ENCODE measurements at places on chromosomes 12 and 14.
A peak's percentile ranks its signal among the peaks of the same experiment; 100 is the strongest.

GRCh38 chr12:16545836-16546235 lies 60.1 kb downstream of the LMO3 start:
- DNase-seq, result no peak

DNA sequence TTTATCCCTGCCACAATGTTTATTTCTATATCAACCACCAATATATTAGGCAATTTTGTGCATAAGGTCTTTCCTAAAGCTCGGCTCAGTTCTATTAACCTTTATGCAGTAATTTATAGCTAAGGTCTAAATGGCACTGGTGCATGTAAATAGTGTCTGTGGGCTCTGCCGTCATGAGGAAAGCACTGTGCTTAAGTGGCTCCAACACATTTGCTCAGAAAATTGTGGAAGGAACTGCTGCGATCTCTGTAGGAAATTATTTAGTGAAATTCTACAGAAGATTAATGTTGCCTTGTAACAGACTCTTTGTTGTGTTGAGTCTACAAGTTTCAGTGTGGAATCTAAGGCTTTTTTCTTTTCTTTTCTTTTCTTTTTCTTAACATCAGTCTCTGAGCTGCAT lies 54.0 kb upstream of the EGLN3 start:
- no peak for DNase-seq

DNA sequence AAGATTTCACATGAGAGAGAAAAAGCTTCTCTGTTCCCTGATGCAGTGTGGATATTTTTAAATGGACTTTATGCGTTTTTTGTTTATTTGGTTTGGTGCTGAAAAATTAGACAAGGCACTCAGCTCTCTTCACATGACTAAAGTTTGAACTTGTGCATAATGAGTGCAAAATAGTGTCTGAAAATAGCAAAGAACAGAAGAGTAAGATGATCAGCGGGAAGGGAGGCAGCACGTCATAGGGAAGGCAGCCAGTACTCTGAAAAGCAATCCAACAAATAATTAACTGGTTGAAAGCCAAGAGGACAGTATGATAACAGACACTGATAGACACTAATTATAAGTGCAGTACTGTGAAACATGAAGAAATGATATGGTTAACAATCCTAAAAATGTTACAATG lies 46.6 kb upstream of the CDKN3 start:
- DNase-seq, result no peak

GRCh38 chr12:77855548-77855947 lies 24.9 kb downstream of the NAV3 start:
- DNase-seq, result no peak

- DNase-seq, result no peak
Observed at GRCh38 chr12:66589095-66589494, 89.8 kb downstream of the GRIP1 start.

- DNase-seq, result no peak
Observed at GRCh38 chr12:96141216-96141912, 52.8 kb upstream of the ELK3 start.

DNA sequence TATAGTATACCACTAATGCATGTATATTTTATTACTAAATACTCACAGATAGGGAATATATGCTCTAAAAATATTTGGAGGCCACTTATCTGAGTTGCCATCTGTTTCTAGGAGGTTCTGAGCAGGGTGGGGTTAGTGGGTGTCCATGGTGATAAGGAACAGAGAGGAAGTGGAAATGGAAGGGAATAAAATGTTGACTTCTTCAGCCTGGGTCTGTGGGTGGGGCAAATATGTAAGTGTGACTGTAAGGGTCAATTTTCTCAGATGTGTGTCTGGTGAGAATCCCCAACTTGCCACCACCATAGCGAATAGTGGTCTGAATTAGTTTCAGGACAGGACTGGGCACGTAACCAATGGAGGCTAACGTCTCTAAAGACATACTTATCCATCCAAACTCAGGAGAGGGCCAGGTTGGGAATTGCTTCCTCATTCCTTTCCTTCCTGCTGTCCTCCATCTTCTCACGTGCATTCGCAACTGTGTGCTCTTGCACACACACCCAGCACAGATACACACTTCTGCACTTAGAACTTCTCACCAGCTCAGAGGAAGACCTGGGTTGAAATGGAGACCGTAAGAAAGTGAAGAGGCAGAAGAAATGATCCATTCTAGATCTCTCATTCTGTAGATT lies 54.2 kb upstream of the GZMB start:
- DNase-seq, result no peak

- DNase-seq, result peak; percentile 25
Observed at GRCh38 chr12:19739195-19739776, 300.0 kb downstream of the AEBP2 start.

- no peak for DNase-seq
Observed at GRCh38 chr12:59425798-59426197, 170.0 kb upstream of the SLC16A7 start.

- DNase-seq, result no peak
Observed at GRCh38 chr12:109888179-109889020, 8.1 kb upstream of the GLTP start.

DNA sequence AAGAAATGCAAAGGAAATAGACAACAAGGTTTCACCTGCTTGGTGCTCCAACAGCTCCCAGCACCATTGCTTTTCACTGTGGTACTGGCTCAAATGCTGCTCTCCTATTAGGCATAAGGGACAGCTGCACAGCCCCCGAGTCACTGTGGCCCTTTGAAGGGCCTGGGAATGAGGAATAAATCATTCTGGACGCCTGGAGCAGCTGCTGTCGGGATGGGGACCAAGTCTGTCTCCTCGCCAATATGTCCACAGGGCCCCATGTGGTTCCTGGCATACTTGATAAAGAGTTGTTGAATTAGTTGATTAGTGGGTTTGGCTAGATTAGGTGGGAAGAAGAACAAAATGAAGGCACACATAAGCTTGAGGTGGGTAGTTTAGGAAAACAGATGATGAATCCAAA lies 13.1 kb upstream of the NGB start:
- DNase-seq, result no peak

DNA sequence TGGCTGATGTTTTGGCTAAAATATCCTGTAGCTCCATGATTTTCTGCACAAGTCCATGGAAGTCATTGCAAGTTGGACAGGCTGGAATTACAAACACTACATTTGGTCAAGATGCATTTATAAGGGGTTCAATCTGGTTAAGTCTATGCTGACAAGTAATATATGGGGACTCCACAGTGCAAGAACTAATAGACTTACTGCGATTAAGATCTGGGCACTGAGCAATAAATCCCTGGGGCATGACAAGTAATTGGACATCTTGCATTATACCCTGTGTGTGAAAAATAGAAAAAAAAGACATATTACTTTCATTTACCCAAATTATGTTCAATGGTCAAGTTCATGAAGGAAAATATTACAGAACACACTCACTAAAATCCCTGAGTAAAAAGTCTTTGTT lies 99.1 kb downstream of the NELL2 start:
- DNase-seq, result no peak

DNA sequence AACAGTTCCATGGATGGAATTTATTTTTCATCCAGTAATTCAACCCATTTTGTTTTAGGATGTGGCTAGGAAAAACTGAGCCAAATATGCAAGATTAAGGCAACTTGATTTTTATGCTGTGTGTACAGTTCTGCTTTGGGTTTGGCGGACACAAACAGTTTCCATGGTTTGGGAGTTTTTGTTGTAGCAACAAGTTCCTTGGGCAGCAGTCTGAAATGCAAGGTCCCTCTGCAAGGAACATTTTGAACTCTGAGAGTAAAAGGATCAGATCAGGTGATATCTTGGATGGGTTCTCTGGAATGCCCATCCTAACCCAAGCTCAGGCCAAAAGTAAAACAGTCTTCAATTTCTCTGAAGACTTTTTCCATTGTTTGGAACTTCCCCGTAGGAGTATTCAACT lies 161.2 kb downstream of the TMX1 start:
- DNase-seq, result no peak

- DNase-seq, result no peak
Observed at GRCh38 chr14:37263656-37264236, 66.0 kb downstream of the MIPOL1 start.

- no peak for DNase-seq
Observed at GRCh38 chr14:59424341-59425071, 40.7 kb downstream of the GPR135 start.

GRCh38 chr12:49885118-49885517 lies 18.6 kb downstream of the FAIM2 start:
- DNase-seq, result no peak

GRCh38 chr12:25074954-25075353 lies 120.0 kb downstream of the DNAI7 start:
- DNase-seq, result no peak

DNA sequence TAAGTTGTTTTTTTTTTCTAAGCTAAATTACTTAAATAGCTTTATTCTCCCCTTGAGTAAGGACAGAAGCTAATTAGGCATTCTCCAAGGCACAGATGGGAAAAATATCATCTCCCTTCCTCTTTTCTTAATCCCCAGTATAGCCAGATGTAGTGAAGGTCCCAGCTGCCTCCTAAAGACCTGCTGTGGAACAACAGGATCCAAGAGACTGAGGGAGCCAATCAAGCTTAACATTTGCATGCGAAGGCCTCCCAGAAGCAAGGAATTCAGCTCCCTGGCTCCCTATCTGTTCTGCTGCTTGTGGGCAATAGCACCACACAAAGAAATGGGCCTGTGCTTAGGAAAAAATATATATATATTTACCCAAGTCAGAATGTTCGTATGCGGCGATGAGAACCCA lies 255.2 kb downstream of the SYT1 start:
- no peak for DNase-seq

DNA sequence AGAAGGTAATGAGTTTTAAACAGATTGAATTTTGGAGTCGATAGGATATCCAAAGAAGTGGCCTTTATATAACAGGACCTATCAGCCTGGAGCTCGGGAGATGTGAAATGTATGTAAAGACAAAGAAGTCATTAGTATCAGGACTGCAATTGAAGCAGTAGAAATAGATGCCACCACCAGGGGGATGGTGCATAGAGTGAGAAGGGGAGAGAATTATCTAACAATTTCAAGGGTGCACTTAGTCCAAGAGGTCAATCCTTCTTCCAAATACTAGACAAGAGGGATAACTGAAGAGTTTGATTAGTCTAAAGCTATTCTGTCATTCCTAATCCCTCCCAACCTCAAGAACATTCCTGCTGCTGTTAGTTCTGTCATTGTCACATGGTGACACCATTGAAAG lies 127.8 kb downstream of the CFAP54 start:
- no peak for DNase-seq

- no peak for DNase-seq
Observed at GRCh38 chr14:51318813-51319597, 79.0 kb downstream of the TMX1 start.

- no peak for DNase-seq
Observed at GRCh38 chr12:12469386-12469785, 93.3 kb downstream of the DUSP16 start.

DNA sequence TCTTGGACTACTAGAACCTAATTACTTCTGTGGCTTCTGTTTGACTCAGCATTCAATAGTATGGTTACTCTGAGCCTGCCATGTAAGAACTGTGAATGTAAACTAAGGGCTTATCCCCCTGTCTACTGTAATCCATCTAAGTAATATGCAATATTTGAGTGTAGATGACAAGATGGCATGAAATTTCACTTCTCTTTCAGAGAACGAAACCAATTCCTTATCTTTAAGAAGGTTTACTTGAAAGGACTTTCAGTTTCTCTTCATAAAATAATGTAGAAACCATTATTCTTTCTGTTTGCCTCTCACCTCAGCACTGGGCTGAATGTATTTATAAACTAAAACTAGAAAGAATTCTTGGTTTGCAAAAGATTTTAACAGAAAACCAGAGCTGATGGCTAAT lies 60.4 kb upstream of the ARID2 start:
- no peak for DNase-seq

GRCh38 chr12:124605150-124605882 lies 37.9 kb upstream of the NCOR2 start:
- no peak for DNase-seq

GRCh38 chr14:36726128-36726527 lies 64.5 kb downstream of the PAX9 start:
- no peak for DNase-seq

DNA sequence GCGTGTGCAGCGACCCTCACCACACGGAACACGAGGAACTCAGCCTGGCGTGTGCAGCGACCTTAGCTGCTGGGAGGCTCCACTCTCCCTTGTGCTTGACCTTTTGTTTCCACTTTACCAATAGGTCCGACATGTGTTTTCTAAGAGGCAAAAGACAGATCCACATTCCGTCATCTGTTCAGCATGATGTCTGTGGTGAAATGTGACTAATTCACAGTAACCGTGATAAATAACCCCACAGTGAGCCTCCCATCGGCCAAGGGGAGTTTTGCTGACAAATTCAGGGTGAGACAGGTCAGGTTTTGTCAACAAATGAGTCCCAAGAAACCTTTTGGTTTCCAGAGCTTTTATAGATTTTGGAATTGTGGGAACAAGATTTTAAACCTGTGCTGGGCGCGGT lies 55.9 kb downstream of the MOK start:
- no peak for DNase-seq

DNA sequence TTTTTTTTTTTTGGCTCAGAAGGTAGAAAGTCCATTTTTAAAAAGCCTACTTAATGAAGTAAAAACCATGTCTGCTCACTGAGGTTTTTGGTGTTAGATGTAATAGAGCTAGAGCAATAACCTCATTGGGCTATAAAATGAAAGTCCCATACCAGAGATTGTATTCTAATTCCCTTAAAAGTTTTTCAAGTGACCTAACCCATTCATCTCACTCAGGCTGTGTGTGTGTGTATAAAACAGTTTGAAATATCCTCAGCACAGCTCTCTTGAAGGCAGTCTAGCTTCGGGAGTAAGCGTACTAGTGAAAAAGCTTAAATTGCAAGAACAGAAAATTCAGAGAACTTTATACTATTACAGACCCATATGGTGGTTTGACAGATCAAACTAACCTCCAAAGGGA lies 313.8 kb downstream of the CEP128 start:
- no peak for DNase-seq

DNA sequence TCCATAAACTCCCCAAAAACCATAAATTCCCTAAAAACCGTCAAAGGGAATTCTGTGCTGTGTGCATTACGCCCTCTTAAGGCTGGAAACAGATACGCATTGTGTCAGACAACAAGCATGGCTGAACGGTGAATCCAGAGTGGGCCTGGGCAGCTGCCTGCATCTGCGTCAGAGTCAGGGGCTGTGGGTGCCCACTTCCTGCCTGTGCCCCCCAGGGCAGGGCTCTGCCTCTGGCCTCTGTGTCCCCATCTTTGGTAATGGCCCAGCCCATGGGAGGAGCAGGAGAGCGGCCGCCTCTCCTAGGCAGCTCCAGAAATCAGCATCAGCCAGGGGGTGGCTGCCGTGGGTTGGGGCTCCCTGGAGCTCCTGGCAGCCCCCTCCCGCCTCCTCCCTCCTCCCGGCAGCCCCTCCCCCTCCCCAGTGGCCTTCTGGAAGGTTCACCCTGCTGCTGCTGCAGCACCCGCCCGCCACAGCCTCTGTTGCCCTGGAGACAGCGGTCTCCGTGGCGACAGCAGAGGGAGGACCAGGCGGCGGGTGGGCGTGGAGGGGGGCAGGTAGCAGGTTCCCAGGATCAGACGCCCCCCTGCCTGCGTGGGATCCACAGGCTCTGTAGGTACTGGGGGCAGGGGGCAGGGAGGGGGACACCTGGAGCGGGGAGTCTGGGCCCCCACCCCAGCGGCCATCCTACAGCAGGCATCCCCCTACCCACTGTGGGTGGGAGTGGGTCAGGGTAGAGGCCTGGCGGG lies 5.9 kb downstream of the MMP17 start:
- no peak for DNase-seq

Measured in D721Med (cell line).